Activated T-helper 17 cell treated with anti-CD3 and anti-CD28 coated beads, Interleukin-2, amount 50 U/mL, for 72 hours (primary cell): ENCODE measurements at places on chromosomes 5 and 9.

- H3K4me1 ChIP-seq: no peaks in the 10 kb centered on the region
- no peak overlapping the region for H3K27ac ChIP-seq
- H3K4me3 ChIP-seq: no peak overlapping the region
- no peaks in the 10 kb centered on the region for H3K27me3 ChIP-seq
- ATAC-seq: no peak
Observed at GRCh38 chr5:138903130-138903775, 28.1 kb upstream of the LRRTM2 start.

- H3K36me3 ChIP-seq: no peaks in the 10 kb centered on the region
- H3K27ac ChIP-seq: no peak overlapping the region
- peaks cover 62% of the 10 kb centered on the region for H3K27me3 ChIP-seq
Observed at GRCh38 chr9:982394-983230, 6.2 kb downstream of the DMRT3 start.

GRCh38 chr5:87434461-87434860, 21.7 kb upstream of the CCNH start:
- H3K27ac ChIP-seq: no peak overlapping the region
- ATAC-seq: no peak
- no peaks in the 10 kb centered on the region for H3K36me3 ChIP-seq
- no peak overlapping the region for H3K4me3 ChIP-seq
- peaks cover 17% of the 10 kb centered on the region for H3K27me3 ChIP-seq

- no peaks in the 10 kb centered on the region for H3K36me3 ChIP-seq
- H3K27ac ChIP-seq: no peak overlapping the region
- no peak overlapping the region for H3K4me3 ChIP-seq
- ATAC-seq: peak; percentile 32
- no peaks in the 10 kb centered on the region for H3K27me3 ChIP-seq
Observed at GRCh38 chr9:21154018-21154608, 12.3 kb downstream of the IFNA21 start.

- peaks cover 7% of the 10 kb centered on the region for H3K4me1 ChIP-seq
- no peak for ATAC-seq
- H3K36me3 ChIP-seq: no peaks in the 10 kb centered on the region
- no peak overlapping the region for H3K4me3 ChIP-seq
- no peaks in the 10 kb centered on the region for H3K27me3 ChIP-seq
Observed at GRCh38 chr5:126864042-126864688, 87.2 kb downstream of the LMNB1 start.

- peaks cover 19% of the 10 kb centered on the region for H3K36me3 ChIP-seq
- ATAC-seq: no peak
- no peaks in the 10 kb centered on the region for H3K27me3 ChIP-seq
- peaks cover 32% of the 10 kb centered on the region for H3K4me1 ChIP-seq
- peak overlapping the region; percentile 99 for H3K27ac ChIP-seq
Observed at GRCh38 chr5:40410964-40411635, 268.6 kb upstream of the PTGER4 start.

GRCh38 chr5:154365823-154366222, 80.0 kb upstream of the SAP30L start:
- H3K27me3 ChIP-seq: no peaks in the 10 kb centered on the region
- no peak for ATAC-seq
- peak overlapping the region; percentile 10 for H3K27ac ChIP-seq
- H3K4me1 ChIP-seq: peaks cover 6% of the 10 kb centered on the region
- H3K4me3 ChIP-seq: no peak overlapping the region
- H3K36me3 ChIP-seq: peaks cover 16% of the 10 kb centered on the region

DNA sequence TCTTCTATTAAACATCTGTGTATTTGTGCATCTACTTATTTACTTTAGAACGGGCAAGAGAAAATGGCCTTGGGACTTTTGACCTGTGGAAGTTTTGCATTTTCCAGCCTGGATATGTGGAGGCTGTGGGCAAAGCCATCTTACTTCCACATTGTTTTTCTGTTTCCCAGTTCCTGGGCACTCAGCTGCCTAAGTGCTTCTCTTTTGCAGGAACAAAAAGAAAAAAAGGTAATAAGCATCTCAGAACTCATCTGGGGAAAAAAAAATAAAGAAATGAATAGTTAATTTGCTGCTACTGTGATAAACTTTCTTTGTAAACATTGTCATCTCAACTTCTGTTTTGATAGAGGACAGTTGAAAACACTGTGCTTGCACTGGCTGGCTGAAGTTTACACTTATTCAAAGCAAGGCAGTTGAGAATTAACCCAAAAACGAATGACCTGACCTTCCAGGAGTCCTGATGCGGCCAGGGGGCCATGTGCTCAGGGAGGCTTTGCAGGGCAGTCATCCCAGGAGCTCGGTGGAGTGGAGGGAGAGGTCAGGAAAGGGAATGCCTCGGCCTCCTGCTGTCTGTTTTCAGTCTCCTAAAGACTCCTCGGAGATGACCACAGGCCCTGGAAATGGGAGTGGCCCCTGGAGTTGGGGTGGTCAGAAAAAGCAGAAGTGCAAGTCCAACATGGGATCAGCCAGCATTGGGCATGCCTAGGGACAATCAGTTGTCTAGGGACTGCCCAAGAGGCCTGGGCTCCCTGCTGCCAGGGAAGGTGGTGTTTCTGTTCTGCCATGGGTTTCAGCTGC, 75.5 kb downstream of the RAI14 start:
- H3K36me3 ChIP-seq: no peaks in the 10 kb centered on the region
- H3K4me1 ChIP-seq: no peaks in the 10 kb centered on the region
- no peak overlapping the region for H3K27ac ChIP-seq
- no peak for ATAC-seq
- no peaks in the 10 kb centered on the region for H3K27me3 ChIP-seq

GRCh38 chr9:84271531-84271900, 69.0 kb downstream of the SLC28A3 start:
- peaks cover 5% of the 10 kb centered on the region for H3K36me3 ChIP-seq
- H3K4me3 ChIP-seq: peak overlapping the region; percentile 76
- H3K4me1 ChIP-seq: peaks cover under 1% of the 10 kb centered on the region

DNA sequence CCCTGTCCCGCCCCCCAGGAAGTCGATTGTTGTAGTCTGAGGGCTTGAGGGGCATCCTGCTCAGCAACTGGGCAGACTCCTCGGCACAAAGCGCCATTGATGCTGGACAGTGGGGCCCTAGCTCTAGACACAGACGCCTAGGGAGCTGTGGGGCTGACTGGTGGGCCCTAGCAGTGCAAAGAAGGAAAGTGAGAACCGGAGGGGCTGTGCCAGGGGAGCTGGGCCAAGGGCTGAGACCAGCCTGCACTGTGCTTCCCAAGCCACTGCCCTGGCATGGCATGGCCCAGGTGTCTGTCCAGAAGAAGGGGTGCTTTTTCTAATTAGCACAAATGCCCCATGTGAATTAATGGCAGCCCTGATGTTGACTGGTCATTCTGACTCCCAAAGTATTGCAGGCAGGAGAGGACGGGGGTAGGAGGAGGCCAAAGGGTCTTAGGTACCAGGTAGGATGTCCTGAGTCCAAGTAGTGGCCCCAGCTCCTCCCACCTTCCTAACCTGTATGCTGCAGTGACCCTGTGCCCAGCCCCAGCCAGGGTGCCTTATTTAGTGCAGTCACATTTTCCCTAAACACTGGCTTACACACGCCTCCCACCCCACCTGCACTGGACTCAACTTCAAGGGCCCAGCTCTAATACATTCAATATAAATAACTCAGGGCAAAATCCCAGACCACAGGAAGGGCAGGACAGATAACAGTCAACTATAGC, 15.9 kb downstream of the TCF7 start:
- H3K36me3 ChIP-seq: peaks cover 85% of the 10 kb centered on the region
- peak overlapping the region; percentile 74 for H3K4me3 ChIP-seq
- peak overlapping the region; percentile 85 for H3K27ac ChIP-seq
- peaks cover 72% of the 10 kb centered on the region for H3K4me1 ChIP-seq
- no peak for ATAC-seq
- no peaks in the 10 kb centered on the region for H3K27me3 ChIP-seq

DNA sequence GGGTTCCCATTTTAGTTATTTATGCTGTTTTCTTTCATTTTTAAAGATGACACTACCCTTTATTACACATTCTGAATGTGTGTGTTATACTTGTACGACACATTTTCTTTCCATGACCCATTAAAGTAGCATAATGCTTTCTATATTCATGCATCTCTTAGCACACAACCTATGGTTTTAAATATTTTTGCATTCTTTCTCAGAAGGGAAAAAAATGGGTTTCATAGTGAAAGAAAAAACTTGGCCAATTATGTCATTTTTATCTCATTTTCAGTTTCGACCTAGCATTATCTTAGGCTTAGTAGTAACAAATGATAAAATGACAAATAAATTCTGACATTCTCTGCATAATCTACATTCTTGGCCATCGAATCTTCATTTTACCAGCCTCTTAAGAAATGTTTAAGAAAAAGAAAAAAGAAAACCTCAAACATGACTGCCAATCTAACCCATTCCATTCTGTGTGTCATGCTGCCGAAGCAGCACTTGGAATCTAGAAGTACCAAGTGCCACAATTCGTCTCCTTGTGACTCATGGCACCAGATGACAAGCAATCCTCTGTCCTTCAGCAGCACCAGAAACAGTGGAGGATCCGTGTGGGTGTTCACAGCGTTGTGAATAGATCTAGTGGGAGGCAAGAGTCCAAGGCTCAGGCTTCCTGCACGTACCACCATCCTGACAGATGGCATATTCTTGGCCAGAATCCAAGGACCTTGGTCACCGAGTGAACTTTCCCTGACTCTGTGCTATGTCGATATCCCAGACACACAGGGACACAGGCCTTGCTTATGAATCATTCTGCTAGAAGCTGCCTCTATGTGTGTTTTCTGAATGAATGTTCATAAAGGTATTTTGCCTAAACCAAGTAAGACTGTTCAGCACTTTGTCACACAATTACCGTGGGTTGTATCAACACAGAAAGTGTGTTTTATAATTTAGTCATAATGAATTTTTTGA, 502.7 kb downstream of the NR2F1-AS1 start:
- no peak overlapping the region for H3K4me3 ChIP-seq
- H3K27ac ChIP-seq: no peak overlapping the region
- H3K4me1 ChIP-seq: no peaks in the 10 kb centered on the region
- H3K27me3 ChIP-seq: no peaks in the 10 kb centered on the region
- ATAC-seq: peak; percentile 75
- H3K36me3 ChIP-seq: no peaks in the 10 kb centered on the region

- H3K27me3 ChIP-seq: peaks cover 14% of the 10 kb centered on the region
- no peaks in the 10 kb centered on the region for H3K4me1 ChIP-seq
- no peak overlapping the region for H3K27ac ChIP-seq
- no peak overlapping the region for H3K4me3 ChIP-seq
- H3K36me3 ChIP-seq: no peaks in the 10 kb centered on the region
Observed at GRCh38 chr9:90659650-90660364, 17.2 kb upstream of the DIRAS2 start.

DNA sequence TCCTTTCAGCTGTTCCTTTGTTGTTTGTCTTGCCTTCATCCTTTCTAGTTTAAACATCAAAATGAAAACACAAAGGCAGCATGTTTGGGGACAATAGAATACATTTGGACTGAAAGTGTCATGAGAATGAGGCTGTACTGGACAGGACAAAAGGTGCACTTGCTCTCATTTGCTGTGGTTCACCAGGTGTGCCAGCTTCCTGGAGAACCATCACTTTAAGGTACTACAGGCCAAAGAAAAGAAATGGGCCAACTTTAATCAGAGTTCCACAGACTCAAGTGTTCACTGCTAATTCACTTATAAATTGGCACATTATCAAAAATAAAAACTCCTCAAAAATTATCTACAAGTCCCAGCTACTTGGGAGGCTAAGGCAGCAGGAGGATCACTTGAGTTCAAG, 53.8 kb downstream of the ABHD17B start:
- peaks cover 20% of the 10 kb centered on the region for H3K36me3 ChIP-seq
- H3K4me1 ChIP-seq: peaks cover 6% of the 10 kb centered on the region
- H3K27ac ChIP-seq: no peak overlapping the region
- H3K4me3 ChIP-seq: no peak overlapping the region
- no peak for ATAC-seq

- ATAC-seq: no peak
- no peak overlapping the region for H3K27ac ChIP-seq
- H3K4me3 ChIP-seq: no peak overlapping the region
- H3K27me3 ChIP-seq: peaks cover 16% of the 10 kb centered on the region
- no peaks in the 10 kb centered on the region for H3K36me3 ChIP-seq
Observed at GRCh38 chr5:96340357-96340756, 92.7 kb downstream of the PCSK1 start.

GRCh38 chr9:109419531-109419930, 78.6 kb downstream of the PTPN3 start:
- H3K27ac ChIP-seq: no peak overlapping the region
- no peak overlapping the region for H3K4me3 ChIP-seq
- H3K36me3 ChIP-seq: no peaks in the 10 kb centered on the region
- no peaks in the 10 kb centered on the region for H3K4me1 ChIP-seq
- no peak for ATAC-seq

- H3K4me3 ChIP-seq: no peak overlapping the region
- ATAC-seq: no peak
- H3K4me1 ChIP-seq: peaks cover 2% of the 10 kb centered on the region
- H3K36me3 ChIP-seq: no peaks in the 10 kb centered on the region
- H3K27ac ChIP-seq: no peak overlapping the region
Observed at GRCh38 chr5:59067956-59068656, 485.2 kb downstream of the RAB3C start.

- peaks cover 7% of the 10 kb centered on the region for H3K4me1 ChIP-seq
- no peak for ATAC-seq
- H3K27ac ChIP-seq: no peak overlapping the region
- no peaks in the 10 kb centered on the region for H3K36me3 ChIP-seq
- peaks cover 3% of the 10 kb centered on the region for H3K27me3 ChIP-seq
Observed at GRCh38 chr5:96058084-96058483, 96.4 kb upstream of the ELL2 start.

GRCh38 chr5:158903006-158903405, 196.7 kb downstream of the EBF1 start:
- no peak overlapping the region for H3K27ac ChIP-seq
- peaks cover 15% of the 10 kb centered on the region for H3K27me3 ChIP-seq
- no peaks in the 10 kb centered on the region for H3K36me3 ChIP-seq
- H3K4me1 ChIP-seq: no peaks in the 10 kb centered on the region
- H3K4me3 ChIP-seq: no peak overlapping the region
- ATAC-seq: no peak

DNA sequence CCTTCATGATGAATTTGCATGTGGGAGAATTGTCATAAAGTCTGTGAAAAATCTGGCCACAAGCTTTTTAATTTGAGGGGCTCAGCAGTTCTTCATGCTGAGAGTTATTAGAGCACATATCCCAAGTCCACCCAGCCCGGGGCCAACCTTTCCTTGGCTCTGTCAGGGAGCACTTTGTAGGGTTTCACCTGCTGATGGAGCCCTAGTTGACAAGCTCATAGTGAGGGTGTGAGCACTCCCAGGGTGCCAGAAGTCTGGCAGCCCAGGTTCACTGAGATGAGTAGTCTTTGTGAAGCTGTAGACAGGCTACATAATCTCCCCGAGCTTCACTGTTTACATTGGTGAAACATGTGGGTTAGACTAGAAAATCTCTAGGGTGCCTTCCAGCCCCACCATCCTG, 97.2 kb upstream of the NREP start:
- no peak overlapping the region for H3K27ac ChIP-seq
- peaks cover 13% of the 10 kb centered on the region for H3K27me3 ChIP-seq
- H3K4me1 ChIP-seq: no peaks in the 10 kb centered on the region

GRCh38 chr5:178624631-178625546, 2.0 kb downstream of the CLK4 start:
- H3K4me3 ChIP-seq: peak overlapping the region; percentile 95
- ATAC-seq: no peak
- H3K27me3 ChIP-seq: no peaks in the 10 kb centered on the region
- peaks cover 62% of the 10 kb centered on the region for H3K36me3 ChIP-seq

- H3K36me3 ChIP-seq: no peaks in the 10 kb centered on the region
- ATAC-seq: no peak
- H3K27ac ChIP-seq: no peak overlapping the region
- peaks cover 4% of the 10 kb centered on the region for H3K4me1 ChIP-seq
- H3K4me3 ChIP-seq: no peak overlapping the region
Observed at GRCh38 chr9:3906437-3907213, 380.8 kb upstream of the RFX3 start.

- H3K4me3 ChIP-seq: no peak overlapping the region
- no peaks in the 10 kb centered on the region for H3K36me3 ChIP-seq
- no peak overlapping the region for H3K27ac ChIP-seq
- peaks cover 21% of the 10 kb centered on the region for H3K27me3 ChIP-seq
- no peak for ATAC-seq
Observed at GRCh38 chr9:113719919-113720318, 156.2 kb upstream of the ZNF618 start.
